EH (cell line): ENCODE measurements at places on chromosomes 12 and 14.

DNA sequence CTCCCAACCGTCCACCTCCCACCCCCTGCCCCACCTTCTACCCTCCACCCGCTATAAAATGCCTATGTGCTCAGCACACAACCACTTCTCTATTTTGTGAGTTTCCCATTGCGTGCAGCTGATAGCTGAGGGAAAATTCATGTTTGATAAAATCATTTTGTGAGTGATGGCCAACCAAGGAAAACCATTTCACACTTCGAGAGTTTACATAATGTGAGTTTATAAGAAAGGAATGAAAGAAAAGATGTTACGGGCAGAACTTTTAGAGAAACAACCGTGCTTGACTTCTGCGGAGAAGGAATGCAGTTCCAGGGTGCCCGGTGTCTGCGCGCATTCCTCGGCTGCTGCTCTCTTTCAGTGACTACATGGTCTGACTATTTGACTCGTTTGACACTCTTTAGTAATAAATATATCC lies 140.9 kb downstream of the EFCAB11 start:
- DNase-seq, result peak; percentile 99

DNA sequence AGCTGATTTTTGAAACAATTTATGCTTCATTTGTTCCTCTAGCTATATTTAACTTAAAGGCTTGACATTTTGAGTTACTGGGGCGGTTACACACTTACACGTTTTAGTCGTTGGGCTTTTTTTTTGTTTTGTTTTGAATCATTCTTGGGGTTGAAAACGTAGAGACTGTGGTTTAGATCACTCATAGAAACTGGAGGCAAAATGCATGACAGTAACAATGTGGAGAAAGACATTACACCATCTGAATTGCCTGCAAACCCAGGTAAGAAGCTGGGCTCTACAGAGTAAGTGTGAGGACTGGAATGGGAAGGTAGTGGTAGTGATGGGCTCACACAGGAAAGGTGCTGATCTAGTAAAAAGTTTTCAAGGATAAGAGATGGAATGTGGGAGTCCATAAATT lies at the start of gene CLEC2D:
Gene CLEC2D (plus strand): TSS at position 180 of the 400 bp plus-strand sequence. CDS start 22 bp downstream, at position 202.
- DNase-seq, result no peak

GRCh38 chr12:49108958-49109404 lies 1.7 kb downstream of the LMBR1L start:
- peak; percentile 64 for DNase-seq

- DNase-seq, result no peak
These were observed 128.1 kb downstream of the PAPOLA start for GRCh38 chr14:96630281-96630680.

GRCh38 chr12:77830583-77831351 lies at the start of gene NAV3:
TSS of gene NAV3 (plus strand) at chr12:77830894. CDS start at chr12:77831462, 568 bp downstream.
- DNase-seq, result no peak

DNA sequence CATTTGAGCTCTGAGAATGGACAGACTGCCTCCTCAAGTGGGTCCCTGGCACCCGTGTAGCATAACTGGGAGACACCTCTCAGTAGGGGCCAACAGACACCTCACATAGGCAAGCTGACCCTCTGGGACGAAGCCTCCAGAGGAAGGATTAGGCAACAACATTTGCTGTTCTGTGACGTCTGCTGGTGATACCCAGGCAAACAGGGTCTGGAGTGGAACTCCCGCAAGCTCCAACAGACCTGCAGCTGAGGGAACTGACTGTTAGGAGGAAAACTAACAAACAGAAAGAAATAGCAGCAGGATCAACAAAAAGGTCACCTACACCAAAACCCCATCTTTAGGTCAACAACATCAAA lies 69.6 kb downstream of the CEP83 start:
- no peak for DNase-seq

DNA sequence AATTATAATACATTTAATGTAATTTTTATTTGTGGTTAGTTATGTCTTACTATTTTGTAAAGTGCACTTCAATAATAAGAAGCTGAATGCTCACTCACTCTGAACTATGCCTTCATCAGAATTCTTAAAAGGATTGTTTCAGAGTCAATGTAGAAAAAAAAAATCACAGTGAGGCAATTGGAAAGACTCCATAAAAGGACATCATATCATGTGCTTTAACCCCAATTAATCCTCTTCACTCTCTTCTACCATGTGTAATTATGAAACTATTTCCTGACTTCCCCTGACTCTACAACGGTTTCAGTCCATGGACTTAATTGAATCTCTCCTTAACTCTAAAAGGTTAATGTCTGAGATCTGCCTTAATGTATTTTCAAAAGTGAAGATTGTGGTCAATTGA lies 250.4 kb upstream of the ALG10 start:
- DNase-seq, result no peak

DNA sequence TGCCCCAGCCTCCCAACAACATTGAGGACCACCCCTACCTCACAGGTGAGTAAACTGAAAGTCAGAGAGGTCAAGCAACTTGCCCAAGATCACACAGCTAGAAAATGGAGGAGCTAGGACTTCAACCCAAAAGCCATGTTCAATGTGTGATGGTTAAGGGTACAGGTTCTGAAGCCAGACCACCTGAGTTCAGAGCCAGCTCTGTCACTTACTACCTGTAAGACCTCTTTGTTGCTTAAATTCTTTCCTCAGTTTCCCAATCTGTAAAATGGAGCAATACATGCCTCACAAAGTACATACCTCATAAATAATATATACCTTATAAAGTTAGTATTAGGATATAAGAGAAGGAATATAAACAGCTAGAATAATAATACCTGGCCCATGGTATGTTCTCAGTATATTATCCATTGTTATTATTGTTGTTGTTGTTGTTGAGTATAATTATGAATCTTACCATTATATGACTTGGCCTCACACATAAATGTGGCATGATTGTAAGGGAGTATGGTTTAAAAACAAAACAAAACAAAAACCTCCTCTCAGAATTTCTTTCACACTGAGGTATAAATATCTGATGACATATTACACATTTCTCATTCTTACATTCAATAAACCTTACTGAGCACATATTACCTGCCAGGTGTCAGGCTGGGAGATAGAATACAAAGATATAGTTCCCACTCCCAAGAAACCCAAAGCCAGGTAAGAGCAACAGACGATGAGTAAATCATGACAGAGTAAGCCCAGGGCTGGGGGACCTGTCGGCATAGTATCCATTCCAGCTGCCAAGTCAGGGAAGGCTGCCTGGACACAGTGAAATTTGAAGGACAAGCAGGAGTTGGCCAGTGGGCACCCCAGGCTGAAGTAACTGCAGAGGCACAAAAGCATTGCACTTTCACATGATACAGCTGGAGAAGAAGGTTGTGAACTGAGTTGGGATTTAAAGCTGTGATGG lies 19.6 kb downstream of the CMKLR1 start:
- DNase-seq, result no peak

- DNase-seq, result peak; percentile 84
These were observed 164.9 kb downstream of the ETV6 start for GRCh38 chr12:11814374-11814773.

DNA sequence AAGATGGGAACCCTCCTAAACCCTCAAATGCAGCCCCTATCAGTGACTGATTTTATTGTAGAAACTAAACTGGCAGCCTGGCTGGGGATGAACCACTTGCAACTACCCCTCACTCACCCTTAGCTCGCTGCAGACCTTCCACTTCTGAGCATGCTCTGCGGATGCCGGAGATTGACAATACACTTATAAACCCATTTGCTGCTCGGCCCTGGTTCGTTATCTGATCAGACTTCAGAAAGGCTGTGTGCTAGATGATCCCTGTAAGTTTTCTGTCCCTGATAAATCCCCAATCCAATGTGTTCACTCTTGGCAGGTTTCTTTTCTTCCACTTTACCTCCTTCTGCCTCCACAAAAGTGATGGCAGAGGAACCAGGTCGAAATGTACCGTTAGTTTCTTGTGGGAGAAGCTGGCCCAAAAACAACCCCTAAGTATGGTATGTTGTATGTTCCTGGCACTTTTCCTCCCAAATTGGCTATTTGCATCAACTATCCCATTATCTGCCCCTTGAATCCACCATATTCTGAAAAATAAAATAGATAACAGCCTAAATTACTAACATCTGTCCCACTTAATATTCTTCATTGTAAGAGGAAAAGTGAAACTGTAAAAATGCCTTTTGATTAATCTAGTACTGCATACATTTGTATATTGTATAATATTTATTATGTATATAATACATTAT lies 18.8 kb downstream of the RPH3A start:
- no peak for DNase-seq

GRCh38 chr14:104919993-104920315 lies 4.7 kb upstream of the PLD4 start:
- DNase-seq, result peak; percentile 20

- DNase-seq, result no peak
These were observed 154.1 kb downstream of the NEDD1 start for GRCh38 chr12:97061171-97061570.

DNA sequence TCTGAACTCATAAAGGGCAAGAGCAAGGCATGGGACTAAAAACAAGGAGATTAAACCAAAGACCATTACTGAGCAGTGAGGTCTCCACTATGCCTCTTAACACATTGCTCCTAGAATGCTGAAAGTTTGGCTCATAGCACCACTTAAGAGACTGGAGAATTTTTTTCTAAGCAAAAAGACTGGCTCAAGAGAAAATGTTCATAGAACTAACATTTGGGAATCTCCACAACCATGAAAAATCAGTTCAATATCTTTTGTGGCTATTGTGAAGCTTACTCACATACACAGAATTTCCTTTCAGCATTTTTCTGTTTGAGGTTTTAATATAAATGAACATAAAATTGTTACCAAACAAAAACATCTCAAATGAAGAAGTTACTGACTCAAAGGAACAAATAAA lies 255.8 kb downstream of the CCDC91 start:
- DNase-seq, result peak; percentile 30

DNA sequence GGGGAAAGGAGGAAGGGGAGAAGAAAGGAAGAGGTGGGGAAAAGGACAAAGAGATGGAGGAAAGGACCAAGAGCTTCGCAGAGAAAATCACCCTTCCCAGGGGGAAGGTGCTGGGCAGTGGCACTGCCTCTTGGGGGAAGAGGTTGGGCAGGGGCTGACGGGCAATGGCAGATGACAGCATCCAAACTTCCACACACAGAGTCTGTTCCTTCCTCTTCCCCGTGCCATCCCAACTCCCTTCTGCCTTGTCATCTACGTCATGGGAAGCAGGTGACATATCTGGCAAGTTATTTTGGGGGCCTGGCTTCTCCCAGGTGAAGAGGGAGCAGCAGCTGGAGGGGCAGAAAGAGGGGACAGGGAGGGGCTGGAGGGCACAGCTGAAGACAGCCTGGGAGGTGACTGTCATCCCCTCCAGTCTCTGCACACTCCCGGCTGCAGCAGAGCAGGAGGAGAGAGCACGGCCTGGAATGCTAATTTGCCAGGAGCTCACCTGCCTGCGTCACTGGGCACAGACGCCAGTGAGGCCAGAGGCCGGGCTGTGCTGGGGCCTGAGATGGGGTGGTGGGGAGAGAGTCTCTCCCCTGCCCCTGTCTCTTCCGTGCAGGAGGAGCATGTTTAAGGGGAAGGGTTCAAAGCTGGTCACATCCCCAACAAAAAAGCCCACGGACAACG lies 43.9 kb upstream of the IQSEC3 start:
- DNase-seq, result no peak

DNA sequence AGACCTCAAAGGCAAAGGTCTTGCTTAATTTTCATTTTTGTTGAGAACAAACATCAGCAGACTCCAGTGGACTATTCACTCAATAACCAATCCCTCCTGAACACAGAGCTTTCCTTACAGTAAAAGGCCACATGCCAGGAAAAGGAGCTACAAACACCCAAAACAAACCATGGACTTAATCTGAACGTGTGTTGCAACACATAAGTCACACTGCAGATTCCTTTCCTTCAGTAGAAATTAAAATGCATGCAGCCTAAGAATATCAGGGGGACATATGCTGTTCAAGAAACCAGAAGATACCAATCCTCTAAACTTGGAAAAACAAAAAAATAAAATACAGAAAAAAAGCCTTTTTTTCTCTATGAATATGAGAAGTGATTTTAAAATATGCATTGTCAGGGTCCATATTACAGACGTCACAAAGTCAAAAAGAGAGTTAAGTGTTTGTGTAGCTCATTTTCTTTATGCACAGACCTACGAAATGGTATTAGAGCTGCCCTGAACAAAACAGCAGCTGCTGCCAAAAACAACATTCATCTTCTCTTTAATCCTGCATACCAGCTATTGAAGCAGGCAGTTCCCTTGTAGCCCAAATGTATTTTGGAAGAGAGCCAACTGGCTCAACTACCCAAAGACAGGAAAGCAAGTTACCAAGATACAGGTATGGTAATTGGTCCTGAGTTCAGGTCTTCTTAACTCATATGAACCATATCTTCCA lies 26.2 kb downstream of the KITLG start:
- DNase-seq, result peak; percentile 84

DNA sequence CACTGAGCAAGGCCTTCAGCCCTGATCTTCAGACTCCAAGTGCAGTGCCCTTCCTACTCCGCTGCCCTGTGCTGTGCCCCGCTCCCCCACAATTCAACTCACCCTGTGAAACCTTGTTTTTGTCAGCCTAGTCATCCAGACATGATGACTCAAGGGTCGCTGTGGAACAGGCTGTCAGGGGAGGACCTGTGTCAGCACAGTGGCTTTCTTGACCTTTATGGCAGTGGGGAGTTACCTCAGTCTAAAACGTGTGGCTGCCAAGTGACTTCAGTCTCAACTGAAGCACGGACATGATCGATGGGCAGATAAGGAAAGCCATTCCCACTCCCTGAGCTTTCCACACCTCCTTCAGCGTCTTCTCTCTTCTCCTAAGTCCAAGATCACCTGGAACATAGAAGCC lies 16.3 kb upstream of the FLVCR2 start:
- peak; percentile 10 for DNase-seq

- peak; percentile 83 for DNase-seq
These were observed 178.8 kb upstream of the FRMD6 start for GRCh38 chr14:51472881-51473280.

GRCh38 chr12:53047221-53048032 lies 2.4 kb upstream of the TNS2 start:
- DNase-seq, result peak; percentile 88

DNA sequence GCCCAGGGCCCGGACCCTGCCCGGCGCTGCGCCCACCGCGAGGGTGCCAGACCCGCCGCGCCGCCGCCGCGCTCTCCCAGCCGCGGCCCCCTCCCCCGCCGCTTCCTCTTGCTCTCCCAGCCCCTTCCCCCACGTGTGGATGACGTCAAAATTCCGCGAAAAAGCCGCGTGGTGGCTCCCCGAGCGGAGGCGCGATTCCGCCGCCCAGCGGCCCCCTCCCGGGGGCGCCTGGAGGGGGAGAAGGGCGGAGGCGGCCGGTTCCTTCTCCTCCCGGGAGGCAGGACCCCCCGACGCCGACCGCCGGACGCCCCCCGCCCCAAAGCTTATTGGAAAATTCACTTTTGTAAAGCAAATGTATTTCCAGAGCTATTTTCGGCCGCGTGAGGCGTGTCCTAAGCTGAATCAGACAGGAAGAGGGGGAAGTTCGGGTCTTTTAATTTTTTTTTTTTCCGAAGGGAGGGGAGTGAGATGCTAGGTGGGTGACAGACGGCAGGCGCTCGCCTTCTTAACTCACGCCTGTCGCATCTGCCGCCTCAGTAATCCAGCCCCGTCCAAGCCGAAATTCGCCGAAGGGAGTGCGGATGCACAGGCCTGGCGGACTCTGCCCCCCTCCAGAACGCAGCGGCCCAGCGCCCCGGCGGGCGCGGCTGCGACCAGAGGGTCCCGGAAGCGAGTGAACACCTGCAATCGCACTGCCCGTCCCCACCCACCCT lies 4.1 kb upstream of the CCND2 start:
- peak; percentile 18 for DNase-seq

GRCh38 chr14:73236157-73236556 lies 1.1 kb upstream of the PAPLN start:
- DNase-seq, result no peak
